ENCODE measurements at places on chromosomes 6 and 20.

GRCh38 chr6:133802861-133803260 lies 86.1 kb upstream of the TCF21 start:
- no peak for DNase-seq

DNA sequence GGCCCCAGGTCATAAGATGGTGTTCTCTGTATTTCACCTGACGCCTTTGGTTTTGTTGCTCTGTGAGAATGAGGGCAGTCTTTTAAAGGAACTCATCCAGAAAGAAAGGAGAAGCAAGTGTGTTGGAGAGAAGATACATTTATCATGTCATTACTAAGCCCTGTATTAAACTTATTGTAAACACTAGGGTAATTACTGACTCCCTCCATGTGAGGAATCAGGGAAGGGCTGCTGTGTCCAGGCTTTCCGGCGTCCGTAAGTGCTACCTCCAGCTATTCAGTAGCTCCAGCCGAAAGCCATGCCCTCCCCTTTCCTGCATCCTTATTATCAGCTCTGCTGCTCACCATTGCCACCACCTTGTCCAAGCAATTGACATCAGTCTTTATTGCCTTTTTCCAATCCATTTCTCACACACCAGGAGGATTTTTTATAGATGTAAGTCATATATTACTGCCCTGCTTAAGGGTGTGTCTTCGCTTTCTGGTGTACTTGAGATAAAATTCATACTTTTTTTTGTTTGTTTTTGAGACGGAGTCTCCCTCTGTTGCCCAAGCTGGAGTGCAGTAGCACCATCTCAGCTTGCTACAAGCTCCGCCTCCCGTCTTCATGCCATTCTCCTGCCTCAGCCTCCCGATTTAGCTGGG lies 94.7 kb downstream of the RPP40 start:
- DNase-seq: no peak

DNA sequence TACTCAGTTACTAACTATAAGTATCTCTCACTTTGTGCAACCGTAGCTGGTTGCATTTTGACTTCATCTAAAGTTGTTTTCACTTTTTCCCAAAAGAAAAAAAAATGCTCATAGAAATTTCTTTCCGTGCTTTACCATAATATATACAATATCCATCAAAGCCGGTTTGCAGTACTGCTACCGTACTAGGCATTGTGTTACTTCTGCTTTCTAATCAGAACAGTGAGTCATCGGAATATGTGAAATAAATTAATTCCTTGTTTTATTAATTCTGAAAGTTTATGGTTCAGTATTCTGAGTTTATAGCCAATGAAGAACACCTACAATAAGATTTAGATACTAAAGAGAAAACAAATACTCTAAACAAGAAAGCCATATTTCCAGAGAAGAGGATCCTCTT lies 72.5 kb downstream of the TNFRSF21 start:
- DNase-seq: no peak

DNA sequence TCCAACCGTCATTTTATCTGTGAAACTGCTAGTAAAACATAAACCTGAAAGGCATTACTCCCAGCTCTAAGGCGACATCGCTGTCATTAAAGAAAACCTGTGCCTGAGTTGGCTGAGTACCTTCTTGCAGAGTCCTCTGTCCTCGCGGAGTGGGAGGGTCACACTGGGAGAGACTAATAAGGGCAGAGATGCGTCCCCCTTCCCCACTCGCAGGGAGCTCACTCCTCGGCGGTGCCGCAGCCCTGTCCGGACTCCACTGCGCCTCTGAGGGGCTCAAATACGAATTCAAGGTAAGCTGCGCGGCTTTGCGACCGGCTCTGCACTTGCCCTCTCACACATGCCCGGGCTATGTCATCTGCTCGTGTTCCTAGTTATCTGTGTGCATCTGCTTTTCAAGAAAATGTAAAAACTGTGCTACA lies at the start of gene COL19A1:
TSS of gene COL19A1 (plus strand) at position 206 of the 419 bp plus-strand sequence. CDS start 13,012 bp downstream, outside the sequence.
- no peak for DNase-seq

- no peak for DNase-seq
These were observed 64.0 kb downstream of the RSPO3 start for GRCh38 chr6:127182501-127182900.

DNA sequence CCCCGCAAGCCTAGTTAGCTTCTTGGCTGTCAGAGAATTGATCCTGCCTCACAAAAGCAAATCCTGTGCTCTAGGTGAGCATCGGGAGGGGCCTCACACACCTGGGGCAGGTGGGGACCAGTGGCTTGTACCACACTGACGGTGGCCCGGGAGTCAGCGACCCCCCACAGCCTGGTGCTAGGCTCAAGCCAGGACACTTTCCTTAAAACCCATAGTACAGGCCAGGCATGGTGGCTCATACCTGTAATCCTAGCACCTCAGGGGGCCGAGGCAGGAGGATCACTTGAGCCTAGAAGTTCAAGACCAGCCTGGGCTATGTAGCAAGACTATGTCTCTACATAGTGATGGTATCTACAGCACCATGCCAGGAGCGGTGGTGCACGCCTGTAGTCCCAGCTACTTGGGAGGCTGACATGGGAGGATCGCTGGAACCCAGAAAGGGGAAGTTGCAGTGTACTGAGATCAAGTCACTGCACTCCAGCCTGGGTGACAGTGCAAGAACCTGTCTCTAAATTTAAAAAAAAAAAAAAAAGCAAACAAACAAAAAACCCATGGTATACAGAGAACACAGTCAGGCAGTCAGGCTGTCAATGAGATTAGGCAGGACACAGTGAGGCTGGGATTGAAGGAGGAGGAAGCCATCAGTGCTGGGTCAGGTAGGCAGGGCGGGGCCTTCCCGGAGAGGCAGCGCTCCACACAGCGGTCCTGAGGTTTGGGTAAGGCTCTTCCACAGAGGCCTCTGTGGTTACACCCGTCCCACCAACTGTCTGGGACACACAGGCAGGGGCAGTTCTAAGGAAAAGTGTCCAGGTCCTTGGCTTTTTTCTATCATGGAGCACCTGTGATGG lies 41.3 kb downstream of the SYNJ2 start:
- no peak for DNase-seq

- DNase-seq: no peak
These were observed 263.9 kb upstream of the PRND start for GRCh38 chr20:4457566-4458543.

DNA sequence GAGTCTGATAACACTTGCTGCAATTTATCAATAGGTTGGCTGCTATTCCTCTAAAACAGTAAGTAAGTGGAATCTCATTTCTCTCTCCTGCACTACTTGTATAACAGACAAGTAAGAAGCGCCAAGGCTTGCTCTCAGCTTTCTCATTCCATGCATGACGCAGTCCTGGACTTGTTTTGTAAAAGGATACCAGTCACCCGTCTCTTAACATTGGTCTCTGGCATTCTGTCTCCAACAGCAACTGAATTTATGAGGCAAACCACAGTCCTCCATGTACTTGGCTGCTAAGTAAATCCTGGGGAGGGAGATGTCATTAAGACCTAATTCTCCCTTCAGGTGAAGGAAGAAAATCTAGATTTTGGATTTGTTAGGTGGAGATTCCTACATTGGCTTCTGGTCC lies 115.4 kb downstream of the OPN5 start:
- no peak for DNase-seq

DNA sequence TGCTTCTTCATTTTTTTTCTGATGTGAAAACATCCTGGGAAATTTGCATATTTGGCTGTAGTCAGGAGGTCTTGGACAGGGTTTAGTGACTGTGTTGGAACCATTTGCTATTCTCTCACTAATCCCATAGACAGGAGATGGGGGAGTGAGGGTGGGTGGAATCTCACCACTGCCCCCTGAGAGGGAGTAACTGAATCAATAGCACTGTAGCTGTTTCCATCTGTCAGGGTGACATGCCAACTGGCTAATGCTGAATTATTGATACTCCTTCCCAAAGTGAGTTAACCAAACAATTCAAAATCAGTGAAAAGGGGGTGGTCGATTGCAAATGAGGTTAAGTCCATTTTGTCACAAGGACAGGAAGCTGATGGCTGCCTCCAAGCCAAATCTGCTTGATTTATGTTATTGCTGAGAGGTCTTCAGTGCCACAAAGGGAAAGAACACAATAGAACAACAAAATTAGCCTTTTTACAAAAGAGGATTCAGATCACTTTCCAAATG lies 55.1 kb upstream of the B3GAT2 start:
- no peak for DNase-seq
